H9 (cell line): ENCODE measurements at places on chromosomes 6 and 20.

- DNase-seq: no peak
These were observed 181.9 kb upstream of the CCN2 start for GRCh38 chr6:132132924-132133639.

DNA sequence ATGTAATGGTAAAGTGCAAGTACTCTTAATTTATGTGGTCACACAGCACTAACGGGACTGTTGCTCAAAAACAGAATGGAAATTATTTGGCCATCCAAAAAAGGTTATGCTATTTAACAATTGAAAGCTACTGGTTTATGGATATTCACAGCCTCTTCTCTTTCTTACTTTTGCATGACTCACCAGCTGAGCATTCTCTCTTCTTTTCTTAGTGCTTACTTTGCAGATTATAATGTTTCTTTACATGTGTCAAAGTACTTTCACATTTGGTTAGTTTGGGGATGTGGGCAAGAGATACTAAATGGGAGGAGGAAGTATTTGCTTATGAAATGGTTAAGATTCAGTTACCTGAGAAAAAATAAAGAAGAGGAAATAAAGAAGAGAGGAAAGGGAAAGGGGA lies 610.5 kb downstream of the HTR1B start:
- no peak for DNase-seq

GRCh38 chr6:14165091-14165490 lies 47.5 kb downstream of the CD83 start:
- no peak for DNase-seq

GRCh38 chr6:113744861-113745260 lies 112.3 kb upstream of the MARCKS start:
- DNase-seq: no peak

DNA sequence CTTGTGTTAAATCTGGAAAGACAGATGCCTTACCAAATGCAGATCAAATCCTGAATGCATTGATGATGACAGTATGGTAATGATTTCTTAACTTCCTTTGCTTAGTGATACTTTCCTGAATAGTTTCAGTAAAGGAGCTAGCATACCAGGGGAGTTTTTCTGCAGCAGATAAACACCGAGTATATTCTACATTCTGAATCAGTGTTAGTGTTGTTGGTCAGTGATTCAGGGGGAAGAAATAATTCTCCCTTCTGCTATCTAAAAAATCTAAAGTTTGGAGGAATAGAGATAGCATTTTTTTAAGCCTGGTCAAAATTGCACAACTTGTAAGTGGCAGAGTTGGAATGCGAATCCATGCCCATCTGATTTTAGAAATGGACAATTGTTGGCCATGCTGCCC lies 512.2 kb upstream of the MARCKS start:
- no peak for DNase-seq

- no peak for DNase-seq
These were observed 32.9 kb upstream of the ZBTB24 start for GRCh38 chr6:109515781-109516409.

DNA sequence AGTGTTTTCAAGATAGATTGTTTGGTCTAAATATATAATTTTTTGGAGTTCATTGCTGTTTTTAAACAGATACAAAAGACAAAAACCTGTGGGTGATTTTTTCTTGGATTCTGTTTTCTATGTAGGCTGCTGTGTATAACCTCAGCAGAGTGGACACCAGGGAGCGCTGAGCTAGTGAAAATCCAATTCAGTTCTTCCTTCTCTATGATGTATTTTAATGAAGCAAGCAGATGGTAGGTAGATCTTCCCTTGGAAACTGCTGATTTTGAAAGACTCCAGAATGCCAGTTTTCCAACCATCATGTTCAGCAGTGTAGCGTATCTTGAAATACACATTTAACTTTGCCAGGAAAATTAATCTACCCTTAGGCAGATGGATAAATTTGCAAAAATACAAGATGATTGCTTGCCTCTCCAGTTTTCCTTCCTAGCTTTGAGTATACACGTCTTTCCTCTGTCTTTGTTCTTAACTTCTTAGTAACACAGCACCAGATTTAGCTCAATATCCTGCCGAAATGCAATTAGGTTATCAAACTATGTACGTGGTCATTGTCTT lies 178.0 kb downstream of the PHF3 start:
- DNase-seq: no peak

GRCh38 chr20:48141660-48142515 lies 356.6 kb upstream of the SULF2 start:
- no peak for DNase-seq

- DNase-seq: no peak
These were observed 134.6 kb downstream of the SOBP start for GRCh38 chr6:107624541-107624940.

- no peak for DNase-seq
These were observed 16.7 kb upstream of the ENTPD6 start for GRCh38 chr20:25178563-25179438.

- no peak for DNase-seq
These were observed 182.1 kb upstream of the AFDN start for GRCh38 chr6:167644412-167645132.

- DNase-seq: no peak
These were observed 56.7 kb downstream of the SLC22A1 start for GRCh38 chr6:160178271-160178670.

DNA sequence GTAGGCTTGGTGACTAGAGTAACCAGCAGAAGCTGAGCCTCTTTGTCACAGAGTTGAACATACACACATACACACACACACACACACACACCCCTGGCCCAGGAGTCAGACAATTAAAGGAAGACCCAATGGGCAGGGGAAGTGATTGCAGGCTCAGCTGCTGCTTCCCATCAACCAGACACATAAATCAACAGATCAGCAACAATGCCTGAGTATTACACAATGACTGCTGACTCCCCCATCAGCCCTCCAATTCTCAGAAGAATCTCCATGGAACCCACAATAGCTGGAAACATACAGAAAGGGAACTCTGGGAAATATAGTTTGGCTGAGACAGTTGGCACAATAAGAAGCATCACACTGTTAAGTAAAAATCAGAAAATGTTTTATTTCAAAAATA lies 270.4 kb upstream of the PLCB4 start:
- no peak for DNase-seq

DNA sequence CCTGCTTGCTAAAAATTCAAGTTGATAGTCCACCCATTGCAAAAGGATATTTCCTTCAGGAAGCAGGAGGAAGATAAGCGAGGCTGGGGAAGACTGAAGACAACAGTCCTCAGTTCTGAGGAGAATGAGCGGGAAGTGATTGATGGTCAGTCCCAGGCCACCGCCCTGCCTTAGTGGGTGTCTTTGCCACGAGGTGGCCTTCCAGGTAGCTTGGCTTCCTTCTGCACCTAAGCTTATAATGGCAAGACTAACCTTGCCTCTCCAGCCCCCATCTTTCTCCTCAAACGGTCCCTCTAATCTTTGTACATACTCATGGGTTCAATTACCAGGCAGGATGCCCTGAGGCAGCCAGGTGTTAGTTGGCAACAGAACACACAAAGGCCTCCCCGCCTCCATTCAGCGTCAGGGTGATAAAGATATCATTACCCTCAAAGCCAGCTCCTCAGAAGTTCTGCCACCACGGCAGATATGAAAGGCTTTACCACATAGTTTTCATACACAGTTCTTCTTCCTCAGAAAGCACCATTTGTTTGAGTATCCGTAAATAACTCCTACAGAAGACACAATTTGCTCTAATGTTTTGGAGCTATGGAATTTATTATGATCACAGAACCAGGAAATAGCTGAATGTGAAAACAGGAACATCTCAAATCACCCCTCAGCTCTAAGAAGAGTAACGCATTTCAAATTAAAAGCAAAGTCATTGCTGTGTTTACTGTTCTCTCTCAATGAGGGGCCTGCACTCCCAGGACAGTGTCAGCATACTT lies 249.4 kb downstream of the ATXN1 start:
- no peak for DNase-seq

GRCh38 chr20:6636209-6637159 lies 131.0 kb upstream of the BMP2 start:
- DNase-seq: no peak

GRCh38 chr6:49202924-49203536 lies 260.0 kb downstream of the MMUT start:
- DNase-seq: no peak

DNA sequence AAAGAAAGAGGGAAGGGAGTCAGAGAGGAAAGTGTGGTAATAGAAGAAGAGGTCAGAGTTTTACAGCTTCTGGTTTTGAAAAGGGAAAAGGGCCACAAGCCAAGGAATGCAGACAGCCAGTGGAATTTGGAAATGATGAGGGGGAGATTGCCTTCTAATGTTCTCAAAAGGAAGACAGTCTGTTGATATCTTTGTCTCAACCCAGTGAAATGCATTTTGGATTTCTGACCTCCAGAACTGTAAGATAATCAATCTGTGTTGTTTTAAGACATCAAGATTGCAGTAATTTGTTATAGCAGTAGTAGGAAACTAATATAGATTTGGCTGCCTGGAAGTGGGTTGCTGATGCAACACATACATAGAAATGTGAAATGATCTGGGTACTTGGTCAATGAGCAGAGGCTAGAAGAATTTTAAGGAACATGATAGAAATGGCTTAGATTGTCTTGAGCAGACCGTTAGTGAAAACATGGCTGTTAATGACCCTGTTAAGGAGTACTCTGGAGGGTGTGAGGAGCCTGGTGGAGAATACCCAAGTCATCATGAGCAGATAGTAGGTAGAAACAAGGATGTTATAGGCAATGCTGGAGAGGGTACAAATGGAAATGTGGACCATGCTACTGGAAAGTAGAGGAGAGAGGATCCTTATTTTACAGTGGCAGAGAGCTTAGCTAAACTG lies 255.8 kb upstream of the RAB32 start:
- no peak for DNase-seq

- DNase-seq: no peak
These were observed 26.9 kb downstream of the FIG4 start for GRCh38 chr6:109717971-109718370.

DNA sequence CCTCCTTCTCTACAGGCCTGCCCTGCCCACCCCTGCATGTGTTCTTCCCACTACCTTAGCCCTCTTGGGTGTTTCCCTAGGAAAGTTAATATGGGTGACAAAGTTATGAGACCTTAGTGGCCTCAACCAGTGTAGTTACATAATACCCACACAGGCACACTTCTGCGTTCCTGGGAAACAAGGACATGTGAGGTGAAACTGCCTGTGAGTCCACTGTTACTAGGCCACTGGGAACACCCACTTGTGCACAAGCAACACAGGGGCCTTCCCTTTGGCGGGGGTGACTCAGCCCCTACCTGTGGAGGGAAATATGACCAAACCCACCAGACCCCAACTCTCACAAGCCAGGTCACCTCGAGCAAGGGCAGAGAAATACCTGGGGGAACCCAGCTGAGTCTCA lies 12.8 kb downstream of the PI16 start:
- DNase-seq: no peak

DNA sequence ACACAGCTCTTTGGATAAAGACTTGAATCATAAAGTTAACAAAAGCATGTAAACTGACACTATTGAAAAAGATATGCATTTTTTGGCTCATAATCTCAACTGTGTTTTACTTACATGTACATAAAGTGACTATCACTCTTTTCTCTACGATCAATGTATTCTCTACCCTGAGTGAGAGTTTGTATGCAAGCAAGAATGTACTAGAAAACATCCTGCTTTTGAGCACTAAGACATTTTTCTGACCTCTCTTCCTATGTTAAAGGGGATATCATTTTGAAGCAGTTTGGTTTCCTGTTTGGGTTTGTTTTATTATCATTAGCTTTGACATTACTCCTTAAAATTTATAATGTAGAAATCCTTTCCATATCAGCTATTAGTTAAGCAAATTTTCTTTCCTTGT lies 910.8 kb downstream of the C6orf118 start:
- no peak for DNase-seq

DNA sequence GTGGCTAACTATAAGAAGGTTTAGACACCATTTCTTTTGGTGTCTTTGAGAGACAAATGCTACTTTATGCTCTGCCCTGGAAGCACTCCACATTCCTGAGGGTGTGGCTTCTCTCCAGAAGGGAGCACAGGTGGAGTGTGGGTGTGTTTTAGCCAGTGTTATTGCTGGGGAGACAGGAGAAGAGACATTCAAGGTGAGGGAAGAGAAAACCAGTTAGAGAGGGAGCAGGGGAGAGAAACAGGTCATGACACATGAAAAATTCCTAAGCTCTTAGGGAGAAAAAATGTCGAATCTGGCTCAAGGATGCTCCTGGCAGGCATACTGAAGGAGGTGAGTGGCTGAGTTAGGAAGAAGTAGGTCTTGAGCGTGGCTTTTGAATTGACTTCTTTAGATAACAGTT lies 292.8 kb downstream of the CLIC5 start:
- no peak for DNase-seq

DNA sequence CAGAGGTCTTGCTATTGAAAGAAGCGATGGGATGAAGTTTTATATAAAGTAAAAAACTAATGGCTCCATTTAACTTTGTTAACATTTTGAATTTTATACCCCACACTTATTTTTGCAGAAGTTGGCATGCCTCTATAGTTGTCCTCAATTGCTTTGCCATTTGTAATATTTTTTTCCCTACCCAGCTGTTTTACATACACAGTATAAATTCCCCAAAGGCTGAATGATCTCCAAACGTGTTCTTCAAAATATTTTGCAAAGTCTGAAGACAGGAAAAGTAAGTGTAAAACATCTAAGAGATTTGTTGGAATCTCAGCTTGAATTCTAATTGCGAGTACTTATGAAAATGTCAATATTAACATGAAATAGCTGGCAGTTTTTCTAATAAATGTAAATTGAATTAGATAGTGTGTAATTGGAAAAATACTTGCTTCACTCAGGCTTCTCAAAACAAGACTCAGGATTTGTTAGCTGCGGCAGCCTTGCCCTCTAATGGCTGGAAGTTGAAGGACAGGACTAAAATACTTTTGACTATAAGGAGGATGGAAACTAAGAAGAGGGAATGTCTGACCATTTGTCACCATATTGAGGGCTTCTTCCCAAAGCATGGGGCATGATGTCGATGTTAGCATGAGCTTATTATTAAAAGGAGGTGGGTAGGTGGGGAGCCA lies 226.8 kb downstream of the UST start:
- no peak for DNase-seq

GRCh38 chr6:27214126-27214601 lies 33.3 kb upstream of the PRSS16 start:
- no peak for DNase-seq

DNA sequence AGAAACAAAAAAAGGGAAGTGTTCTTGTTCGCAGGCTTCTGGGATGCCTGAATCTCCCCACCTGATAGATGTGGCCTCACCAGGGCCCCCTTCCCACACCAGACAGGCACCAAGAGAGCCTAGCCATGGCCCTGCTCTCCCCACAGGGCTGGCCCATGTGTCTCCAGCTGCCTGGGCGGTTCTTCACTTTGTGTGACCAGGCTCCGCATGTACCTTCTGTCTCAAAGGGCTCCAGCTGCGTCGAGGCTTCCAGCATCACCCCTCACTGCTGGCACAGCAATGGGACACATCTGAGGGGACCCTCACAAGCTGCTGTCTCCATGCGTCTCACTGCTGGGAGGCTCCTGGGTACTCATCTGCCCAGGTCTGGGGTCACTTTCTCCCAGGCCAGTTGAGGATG lies 362.9 kb downstream of the ZFAND3 start:
- no peak for DNase-seq

- no peak for DNase-seq
These were observed 189.6 kb downstream of the JARID2 start for GRCh38 chr6:15435468-15435867.
